ELR (cell line): ENCODE measurements at places on chromosomes 11 and 22.
A peak's percentile ranks its signal among the peaks of the same experiment; 100 is the strongest.

GRCh38 chr11:91272089-91272488 is 952.5 kb upstream of the FAT3 start:
- no peak for DNase-seq

DNA sequence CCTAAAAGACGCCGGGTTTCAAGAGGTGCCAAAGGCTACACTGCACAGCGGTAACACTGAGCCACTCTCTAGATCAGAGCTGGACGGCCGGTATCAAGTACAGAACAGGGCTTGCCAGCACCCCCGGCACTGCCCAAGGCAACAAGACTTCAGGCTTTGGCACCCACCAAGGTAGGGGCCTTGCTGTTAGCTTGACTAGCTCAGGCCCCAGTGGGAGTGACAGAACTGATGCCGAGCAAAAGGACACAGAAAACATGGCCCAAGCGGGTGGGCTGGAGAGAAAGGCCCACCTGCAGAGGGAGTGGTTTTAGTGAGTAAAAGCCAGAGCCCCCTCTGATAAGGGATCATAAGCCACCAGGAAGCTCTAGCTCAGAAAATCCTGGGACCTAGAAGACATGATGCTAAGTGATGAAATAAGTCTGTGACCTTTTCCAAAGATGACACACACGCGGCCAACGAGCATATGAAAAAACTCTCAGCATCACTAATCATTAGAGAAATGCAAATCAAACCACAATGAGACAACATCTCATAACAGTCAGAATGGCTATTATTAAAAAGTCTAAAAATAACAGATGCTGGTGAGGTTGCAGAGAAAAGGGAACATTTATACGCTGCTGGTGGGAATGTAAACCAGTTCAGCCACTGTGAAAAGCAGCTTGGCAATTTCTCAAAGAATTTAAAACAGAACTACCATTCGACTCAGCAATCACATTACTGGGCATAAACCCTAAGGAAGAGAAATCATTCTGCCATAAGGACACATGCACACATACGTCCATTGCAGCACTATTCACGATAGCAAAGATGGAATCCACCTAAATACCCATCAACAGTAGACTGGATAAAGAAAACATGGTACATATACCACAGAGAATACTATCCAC is 12.9 kb downstream of the EHD1 start:
- peak; percentile 91 for DNase-seq

DNA sequence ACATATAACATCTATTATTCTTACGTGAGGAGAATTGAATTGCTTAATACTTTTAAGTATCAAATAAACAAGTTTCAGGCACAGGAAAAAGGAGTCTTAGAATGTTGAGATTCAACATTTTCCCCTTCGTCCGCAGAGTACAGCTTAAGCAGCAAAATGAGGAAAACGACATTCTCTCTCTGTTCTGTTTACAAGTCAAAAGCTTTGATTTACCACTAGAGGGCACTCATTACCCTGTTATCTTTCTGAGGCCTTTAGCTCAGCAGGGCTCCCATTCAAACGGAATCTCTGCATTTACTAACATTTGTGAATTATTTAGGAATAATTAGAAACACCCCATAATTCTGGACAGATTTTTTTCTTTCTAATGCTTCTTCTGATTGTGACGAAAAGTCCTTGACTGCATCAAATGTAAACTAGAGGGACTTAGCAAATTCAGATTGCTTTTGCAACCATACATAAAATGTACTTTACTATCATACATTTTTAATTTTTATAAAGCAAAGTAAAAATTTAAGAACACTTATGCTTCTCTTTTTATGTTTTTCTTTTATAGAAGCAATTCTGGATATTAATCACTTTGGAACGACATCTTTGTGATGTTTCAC is 75.0 kb downstream of the JRKL start:
- peak; percentile 88 for DNase-seq

DNA sequence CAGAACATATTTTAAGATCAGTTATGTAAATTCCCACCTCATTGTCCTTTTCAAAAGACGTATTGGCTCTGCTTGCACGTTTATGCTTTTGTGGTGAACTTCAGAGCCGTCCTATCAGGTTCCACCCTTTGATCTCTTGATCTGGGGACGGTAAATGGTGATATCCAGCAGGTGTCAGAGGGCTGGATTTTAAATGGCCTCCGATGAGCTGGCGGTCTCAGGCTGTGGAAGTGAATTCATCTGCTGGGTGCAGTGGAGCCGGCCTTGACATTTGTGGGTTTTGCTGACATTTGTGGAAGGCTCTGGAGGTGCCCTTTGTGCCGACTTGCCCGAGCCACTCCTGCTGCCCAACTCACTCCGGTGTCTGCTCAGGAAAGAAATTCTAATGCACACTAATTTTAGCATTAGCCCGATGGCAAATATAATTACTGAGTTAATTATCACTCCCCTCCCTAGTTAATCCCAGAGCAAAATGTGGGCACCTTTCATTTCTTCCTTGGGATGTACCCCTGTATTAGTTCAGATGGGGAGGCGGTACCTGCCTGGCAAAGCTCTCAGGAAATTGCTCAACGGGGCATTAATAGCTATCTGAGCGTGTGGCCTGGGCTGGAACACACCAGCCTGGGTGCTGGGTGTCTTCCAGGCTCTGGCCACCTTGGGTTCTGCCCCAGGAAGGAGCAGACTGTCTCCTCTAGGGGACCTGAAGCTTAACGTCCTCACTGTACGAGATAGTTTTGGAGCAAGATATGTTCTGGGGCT is 9.1 kb downstream of the LRP5 start:
- no peak for DNase-seq

- peak; percentile 19 for DNase-seq
Observed at GRCh38 chr11:68870470-68870869, 28.8 kb upstream of the CPT1A start.

- peak; percentile 97 for DNase-seq
Observed at GRCh38 chr22:37608477-37609239, at the start of gene GGA1. Gene GGA1 (plus strand): TSS chr22:37608834. CDS start chr22:37608861, 27 bp downstream.

GRCh38 chr11:129740125-129740719 is 75.4 kb upstream of the TMEM45B start:
- no peak for DNase-seq

GRCh38 chr11:65744026-65744698 is 23.6 kb upstream of the RNASEH2C start:
- peak; percentile 50 for DNase-seq

DNA sequence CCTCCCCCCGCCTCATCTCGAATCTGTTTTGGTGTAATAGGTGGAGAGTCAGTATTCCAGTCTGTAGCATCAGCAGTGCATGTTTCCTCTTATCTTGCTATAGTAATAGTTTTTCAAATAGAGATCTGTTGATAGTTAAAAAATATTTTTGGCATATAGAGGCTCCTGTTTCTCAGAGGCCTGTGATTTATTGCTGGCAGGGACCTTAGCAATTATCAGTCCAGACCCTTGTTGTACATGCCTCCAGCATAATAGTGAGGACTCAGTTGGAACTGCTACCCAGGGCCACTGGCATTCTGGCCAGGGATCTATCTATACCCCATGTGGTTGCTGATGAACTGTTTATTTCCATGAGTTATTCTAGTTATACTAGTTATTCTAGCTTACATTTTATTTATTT is 52.6 kb downstream of the SPECC1L start:
- DNase-seq: no peak

- DNase-seq: peak; percentile 95
Observed at GRCh38 chr11:94749369-94749768, 18.8 kb upstream of the AMOTL1 start.

DNA sequence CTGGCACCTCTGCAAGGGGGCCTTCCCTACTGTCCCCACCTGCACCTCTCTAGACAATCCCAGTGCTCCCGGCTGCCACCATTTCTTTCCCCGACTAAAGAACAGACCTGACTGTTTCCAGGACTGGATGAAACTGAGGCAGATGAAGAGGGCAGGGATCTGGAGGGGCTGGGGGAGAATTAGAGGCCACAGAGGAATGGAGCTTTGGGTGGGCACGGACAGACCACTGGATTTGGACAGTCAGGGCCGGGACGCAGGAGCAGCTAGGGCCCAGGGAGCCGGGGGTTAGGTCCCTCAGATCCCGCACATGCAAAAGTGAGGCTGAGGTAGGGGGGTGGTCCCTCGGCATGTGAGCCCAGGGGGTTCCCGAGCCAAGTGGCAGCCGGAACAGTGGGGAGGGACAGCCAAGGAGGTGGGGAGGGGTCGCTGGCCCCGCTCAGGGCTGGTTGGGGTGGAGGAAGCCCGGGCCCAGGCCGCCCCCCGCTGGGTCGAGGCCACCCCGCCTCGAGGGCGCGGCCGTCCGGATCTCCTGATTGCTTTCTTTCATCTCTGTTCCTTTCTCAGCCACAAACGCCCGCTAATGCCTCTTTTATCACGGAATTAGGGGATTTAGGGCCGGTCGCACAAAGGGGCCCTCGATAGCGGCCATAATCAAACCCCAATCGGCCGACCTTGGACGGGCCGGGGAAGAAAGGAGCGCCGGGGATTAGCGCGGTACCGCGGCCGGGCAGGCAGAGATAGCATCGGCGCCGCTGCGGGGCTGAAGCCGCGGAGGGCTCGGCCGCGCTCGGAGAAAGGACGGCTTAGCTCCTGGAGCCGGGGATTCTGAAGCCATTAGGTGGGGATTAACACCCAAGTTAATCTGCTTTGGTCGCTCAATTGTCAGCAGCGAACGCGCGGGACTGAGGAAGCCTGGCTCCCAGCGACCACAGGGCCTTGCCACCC is 9.3 kb downstream of the SLC25A1 start:
- DNase-seq: no peak

- DNase-seq: no peak
Observed at GRCh38 chr11:16911186-16911585, 103.0 kb downstream of the PLEKHA7 start.

GRCh38 chr11:33347490-33348125 is 90.4 kb downstream of the HIPK3 start:
- no peak for DNase-seq

DNA sequence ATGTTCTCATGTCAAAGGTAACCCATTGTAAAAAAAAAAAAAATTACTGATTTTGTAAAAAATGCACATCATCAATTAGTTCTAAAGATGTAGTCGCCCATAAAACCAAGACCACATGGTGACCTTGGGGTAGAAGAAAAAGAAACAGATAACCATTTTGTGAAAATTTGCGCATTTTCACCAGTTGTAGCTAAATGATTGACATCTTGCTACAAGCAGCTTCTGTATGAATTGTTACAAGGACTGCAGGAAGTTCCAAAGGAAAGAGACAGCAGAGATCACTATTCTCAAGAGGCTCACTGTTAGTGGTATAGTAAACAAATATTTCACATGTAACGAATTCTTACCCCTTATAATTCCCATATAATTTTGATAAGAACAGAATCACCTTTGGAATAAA is 48.7 kb downstream of the MAML2 start:
- no peak for DNase-seq

GRCh38 chr11:75474878-75475766 is 42.1 kb upstream of the KLHL35 start:
- peak; percentile 60 for DNase-seq

DNA sequence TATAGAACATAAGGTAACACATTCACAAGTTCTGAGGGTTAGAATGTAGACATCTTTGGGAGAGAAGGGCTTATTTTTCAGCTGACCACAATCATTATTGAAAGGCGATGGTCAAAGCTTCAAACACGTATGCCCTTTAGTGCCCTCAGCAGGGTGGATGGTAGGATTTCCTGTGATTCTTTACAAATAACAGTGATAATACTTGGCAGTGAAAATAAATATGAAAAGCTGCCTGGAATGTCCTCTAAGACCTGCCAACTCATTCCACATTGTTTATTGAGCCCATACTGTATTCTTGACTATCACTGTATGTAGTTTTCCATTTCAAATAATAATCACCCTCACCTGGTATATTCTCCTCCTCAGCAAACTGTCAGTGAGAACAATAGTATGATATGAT is 13.7 kb upstream of the MPEG1 start:
- DNase-seq: no peak

DNA sequence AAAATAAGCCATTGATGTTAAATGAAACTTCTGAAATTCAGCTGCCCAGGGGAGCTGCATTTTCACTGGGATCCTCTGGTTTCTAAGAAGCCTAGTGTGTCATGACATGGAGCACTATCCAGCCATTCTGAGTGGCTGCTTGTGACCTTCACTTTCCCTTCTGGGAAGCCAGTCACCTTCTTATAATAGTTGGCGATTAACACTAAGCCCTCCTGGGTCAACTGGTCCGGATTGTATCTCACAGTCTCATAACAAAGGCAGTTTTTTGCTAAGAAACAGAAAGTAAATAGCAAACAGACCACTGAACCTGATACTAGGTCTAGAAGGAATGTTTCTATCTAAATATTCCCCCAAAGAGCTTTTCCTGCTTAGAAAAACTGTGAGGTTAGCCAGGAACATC is 7.9 kb downstream of the CSRP3 start:
- no peak for DNase-seq

DNA sequence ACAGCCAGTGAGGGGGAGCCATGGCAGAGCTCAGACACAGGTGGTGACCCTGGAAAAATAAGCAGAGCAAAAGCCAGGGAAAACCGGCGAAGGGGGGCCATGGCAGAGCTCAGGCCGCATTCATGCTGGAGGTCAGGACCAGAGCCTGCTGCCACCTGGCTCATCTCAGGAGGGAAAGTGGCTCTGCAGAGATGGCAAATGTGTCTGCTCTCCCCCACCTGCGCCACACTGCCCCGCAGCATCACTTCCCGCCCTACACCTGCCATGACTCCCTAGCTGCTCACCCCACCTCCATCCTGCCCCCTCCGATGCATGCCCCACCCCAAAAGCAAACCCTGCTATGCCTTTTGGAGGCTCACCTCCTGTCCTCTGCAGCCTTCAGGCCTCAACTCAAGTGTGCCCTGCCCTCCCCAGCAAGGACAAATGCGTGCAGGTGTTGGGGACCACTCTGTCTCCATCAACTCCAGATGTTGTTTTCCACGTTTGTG is 123.2 kb upstream of the FGF3 start:
- DNase-seq: no peak

- DNase-seq: no peak
Observed at GRCh38 chr11:27354359-27354965, 8.6 kb downstream of the CCDC34 start.

DNA sequence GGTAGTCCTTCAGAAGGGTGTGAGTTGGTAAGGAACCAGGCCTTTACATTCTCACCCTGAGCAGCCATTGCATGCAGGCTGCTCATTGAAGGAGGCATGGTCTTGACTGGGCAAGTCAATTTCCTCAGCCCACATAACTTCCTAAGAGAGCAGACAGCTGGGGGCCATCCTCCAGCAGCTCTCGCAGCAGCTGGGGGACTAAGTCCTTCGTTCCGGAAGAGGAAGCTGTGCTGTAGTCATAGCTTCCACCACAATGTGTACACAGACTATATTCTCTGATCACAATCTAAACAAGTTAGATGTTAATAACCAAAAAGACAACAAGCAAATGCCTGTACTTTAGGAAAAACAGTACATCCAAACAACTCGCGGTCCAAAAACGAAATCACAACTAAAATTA is 30.1 kb upstream of the MPPED1 start:
- no peak for DNase-seq

GRCh38 chr11:115874843-115875242 is 370.6 kb upstream of the CADM1 start:
- no peak for DNase-seq

DNA sequence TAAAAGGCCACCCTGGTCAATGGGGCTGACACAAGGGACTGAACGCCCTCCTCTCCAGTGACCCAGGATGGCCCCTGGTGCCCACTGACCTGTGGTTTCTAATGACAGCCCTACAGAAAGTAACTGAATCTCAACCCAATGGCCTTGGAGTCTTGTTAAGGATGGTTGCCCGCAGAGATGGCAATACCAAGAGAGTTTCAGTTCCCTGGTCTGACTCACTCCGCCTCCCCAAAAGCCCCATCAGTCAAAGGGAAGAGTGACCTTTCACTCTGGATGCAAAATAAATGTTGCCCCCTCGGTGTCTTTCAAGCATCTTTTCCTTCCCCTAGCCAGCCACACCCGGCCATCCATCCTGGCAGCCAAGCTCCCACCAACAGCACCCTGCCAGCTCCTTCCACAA is 57.7 kb upstream of the ISX start:
- DNase-seq: no peak

GRCh38 chr11:69142895-69143294 is 12.8 kb upstream of the SMIM38 start:
- DNase-seq: no peak
